ENCODE measurements at places on chromosomes 13 and 19. TPM values are rescaled to one million over a fixed set of nuclear protein-coding genes. Genes with fewer than 3 reads are reported as not detected.

- DNase-seq = no peak
Observed at GRCh38 chr19:29105629-29106292, 107.2 kb downstream of the UQCRFS1 start.

GRCh38 chr19:42683917-42684513 lies 56.3 kb downstream of the PSG3 start:
- DNase-seq = peak; percentile 0

Gene MBD3L3
- not detected for polyA plus RNA-seq

- peak; percentile 92 for DNase-seq
Observed at GRCh38 chr19:7293762-7294557, at the start of gene INSR. INSR (minus strand) TSS chr19:7294414; CDS start chr19:7293891, 523 bp downstream.

GRCh38 chr19:35034588-35035382 lies 4.5 kb downstream of the SCN1B start:
- DNase-seq = no peak

GRCh38 chr13:37427843-37428494 lies 170.6 kb downstream of the POSTN start:
- no peak for DNase-seq

Gene TEX30
- 12.4 TPM for polyA plus RNA-seq

GRCh38 chr13:42751693-42752092 lies 29.7 kb upstream of the FAM216B start:
- no peak for DNase-seq

DNA sequence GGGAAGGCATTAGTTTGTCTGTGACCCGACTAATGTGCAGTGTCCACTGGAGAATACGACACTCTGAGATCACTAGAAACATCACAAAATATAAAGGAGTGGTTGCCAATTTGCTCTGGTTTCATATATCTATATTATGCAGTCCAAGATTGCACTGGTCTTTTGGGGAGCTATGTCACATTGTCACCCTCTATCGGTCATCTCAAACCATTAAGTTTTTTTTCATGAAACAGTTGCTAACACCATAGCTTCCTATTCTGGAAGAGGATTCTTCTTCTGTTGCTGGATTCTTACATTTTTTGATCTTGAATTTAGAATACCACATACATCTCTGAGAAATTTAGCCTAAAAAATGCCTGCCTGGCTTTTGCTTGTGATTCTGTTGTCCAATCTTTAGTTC lies 168.6 kb downstream of the LACC1 start:
- DNase-seq = no peak

Gene OR7G3
- polyA plus RNA-seq = not detected

Gene FXYD1
- polyA plus RNA-seq = 37.6 TPM

DNA sequence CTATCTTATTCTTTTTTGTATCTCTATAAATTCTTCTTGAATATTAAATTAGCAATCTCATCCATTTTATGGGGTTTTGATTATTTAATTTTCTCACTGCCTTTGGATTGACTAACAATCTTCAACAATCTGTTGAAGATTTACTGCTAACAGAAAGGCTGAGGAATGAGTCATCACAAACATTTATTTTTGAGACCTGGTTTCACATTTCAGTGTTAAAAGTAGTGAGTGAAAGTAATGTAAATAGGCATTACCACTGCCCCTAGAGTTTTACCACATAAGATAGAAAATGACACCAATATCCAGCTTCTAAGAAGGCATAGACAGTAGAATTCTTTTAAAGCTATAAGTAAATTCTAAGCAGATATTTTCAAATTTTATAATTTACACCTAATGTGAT lies 472.8 kb downstream of the OLFM4 start:
- DNase-seq = no peak

DNA sequence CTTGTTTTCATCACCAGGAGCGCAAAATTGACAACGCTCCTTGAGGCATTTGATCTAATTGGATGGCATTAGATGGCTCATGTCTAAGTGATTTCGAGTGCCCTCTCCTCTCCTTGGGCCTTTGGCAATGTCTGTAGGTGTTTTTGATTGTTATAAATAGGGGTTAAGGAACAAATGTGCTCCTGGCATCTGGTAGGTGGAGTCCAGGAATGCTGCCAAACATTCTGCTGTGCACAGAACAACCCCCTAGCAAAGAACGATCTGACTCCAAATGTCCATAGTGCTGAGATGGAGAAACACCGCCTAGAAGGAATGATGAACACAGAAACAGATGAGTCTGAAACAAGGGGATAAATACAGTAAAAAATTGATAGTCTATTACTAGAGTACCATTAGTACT lies 68.0 kb upstream of the C1QTNF9B start:
- no peak for DNase-seq

GRCh38 chr19:11089254-11090013 lies at the start of gene LDLR:
LDLR (plus strand) TSS chr19:11089463; CDS start chr19:11089549, 86 bp downstream.
- peak; percentile 97 for DNase-seq

Gene SH2D3A
- 24.2 TPM for polyA plus RNA-seq

- no peak for DNase-seq
Observed at GRCh38 chr13:70732611-70733010, 624.4 kb upstream of the KLHL1 start.

Gene FBXO17
- polyA plus RNA-seq = 7.5 TPM
